ENCODE measurements at places on chromosomes 2 and 18.

GRCh38 chr2:142030735-142031134 is 100.1 kb downstream of the LRP1B start:
- DNase-seq = no peak

DNA sequence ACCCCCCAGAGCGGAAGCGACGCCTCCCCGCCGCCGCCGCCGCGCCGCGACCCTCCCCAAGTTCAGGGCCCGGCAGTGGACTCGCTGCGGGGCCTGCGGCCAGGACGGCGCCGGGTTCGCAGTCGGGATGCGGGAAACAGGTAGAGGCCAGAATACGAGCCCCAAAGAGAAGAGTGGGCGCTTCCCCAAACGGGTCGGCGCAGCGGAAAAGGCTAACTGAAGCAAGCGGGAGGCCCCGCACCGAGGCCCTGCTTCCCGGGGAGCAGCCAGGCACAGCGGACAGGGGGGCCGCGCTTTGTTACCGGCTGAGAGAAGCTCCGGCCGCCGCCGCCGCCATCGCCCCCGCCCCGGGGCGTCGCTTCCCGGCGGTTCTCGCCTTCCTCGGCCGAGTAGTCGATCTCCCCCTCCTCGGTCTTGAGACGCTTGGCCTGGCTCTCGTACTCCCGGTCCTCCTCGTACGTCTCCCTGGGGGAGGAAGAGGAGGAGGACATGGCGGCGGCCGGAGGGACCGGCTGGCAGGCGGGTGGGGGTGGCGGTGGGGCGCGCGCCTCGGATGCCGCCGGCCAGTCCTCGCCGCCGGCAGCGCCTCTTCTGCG is 494 bp downstream of the HNRNPLL start:
- peak; percentile 18 for DNase-seq

DNA sequence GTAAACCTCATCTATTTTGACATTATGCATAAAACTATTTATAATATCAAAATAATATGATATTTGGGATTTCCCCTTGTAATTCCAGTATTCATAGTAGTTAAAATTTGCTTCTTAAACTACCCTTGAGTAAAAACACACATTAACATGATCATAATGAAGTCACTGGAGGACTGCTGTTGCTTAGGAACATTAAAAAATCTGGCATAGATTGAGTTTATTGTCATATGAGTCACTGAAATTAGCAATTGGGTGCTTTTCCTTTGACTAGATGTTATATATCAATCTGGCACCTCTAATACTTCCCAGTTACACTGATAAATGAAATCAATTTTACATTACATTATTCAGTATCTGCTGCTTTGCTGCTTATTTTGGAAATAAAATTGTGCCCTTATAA is 57.0 kb upstream of the ZC3H15 start:
- DNase-seq = no peak

DNA sequence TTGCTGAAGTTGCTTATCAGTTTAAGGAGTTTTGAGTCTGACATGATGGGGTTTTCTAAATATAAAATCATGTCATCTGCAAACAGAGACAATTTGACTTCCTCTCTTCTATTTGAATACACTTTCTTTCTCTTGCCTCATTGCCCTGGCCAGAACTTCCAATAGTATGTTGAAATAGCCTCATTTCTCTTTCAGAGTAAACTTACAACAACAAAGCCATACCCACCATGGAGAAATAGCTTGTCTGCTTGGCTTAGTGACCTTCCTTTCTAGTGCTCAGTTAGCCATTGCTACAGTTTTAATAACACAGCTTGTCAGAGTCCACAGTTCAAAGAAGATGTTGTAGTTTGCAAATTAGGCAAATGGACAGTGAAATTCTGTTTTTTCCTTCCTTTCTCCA is 228.0 kb downstream of the ETAA1 start:
- DNase-seq = peak; percentile 21

DNA sequence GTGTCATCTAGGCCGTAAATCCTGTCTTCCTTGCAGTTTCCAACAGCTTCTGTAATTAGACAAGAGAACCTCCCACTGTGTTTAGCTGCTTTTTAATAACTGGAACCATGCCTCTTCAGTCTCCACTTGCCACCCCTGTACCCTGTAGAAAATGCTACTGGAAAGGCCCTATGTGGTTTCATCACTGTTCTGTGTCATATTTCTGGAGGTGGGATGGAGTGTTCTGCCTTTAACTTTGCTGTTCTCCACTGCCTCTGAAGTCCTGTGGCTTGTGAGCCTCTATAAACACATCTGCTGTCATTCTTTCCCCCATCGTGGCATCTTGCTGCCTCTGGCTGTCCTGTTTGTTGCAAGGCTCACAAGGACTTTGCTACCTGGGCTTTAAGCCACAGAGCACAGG is 17.9 kb downstream of the MGAT5 start:
- DNase-seq = no peak

- DNase-seq = no peak
These were observed 58.8 kb upstream of the FZD5 start for GRCh38 chr2:207828361-207829057.

GRCh38 chr2:172215172-172215935 is 112.7 kb upstream of the DLX2 start:
- no peak for DNase-seq

Data from inflammatory macrophage (primary cell).